ENCODE measurements at places on chromosomes 6 and 20.

DNA sequence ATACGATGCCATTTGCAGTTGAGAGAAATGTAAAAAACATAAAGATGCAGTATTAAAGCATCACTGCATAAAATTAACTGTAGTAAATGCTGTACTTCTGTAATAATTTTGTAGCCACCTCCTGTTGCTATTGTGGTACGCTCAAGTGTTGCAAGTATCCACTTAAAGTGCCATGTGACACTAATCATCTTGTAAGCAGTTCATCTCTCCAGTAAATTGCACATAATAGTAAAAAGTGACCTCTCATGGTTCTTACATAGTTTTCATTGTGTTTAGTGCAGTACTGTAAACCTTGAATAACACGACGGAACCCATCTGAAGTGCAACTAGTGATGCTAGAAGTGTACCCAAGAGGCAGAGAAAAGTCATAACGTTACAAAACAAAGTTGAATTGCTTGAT lies 190.1 kb upstream of the VGLL2 start:
- no peak for DNase-seq

DNA sequence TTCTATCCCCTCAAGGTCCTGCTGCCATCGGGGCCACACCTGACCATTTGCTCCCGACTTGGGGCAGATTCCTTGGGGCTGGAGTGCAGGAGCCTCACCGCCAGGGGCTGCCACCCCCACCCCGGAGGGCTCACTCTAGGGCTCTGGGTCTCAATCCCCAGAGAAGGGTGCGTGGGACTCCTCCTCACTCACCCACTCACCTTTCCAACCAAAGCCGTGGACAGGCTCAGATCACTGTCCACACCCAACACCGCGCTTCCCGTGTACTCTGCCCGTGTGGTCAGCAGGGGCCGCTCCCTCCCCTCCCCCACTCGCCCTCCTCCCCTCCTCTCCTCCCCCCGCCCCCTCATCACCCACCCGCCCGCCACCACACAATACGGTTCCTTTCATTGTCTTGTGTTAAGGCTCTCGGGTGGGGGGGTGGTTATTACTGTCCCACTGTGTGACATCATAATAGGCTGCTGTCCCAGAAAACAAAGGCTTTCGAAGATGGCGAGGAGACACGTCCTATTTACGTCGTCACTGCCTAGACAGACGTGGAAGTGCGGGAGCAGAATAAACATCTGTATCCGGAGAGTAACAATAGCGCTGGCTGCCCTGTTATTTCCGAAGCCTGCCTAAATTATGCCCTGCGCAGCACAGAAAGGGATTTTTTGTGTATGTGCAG lies 85.8 kb downstream of the YTHDF1 start:
- no peak for DNase-seq

DNA sequence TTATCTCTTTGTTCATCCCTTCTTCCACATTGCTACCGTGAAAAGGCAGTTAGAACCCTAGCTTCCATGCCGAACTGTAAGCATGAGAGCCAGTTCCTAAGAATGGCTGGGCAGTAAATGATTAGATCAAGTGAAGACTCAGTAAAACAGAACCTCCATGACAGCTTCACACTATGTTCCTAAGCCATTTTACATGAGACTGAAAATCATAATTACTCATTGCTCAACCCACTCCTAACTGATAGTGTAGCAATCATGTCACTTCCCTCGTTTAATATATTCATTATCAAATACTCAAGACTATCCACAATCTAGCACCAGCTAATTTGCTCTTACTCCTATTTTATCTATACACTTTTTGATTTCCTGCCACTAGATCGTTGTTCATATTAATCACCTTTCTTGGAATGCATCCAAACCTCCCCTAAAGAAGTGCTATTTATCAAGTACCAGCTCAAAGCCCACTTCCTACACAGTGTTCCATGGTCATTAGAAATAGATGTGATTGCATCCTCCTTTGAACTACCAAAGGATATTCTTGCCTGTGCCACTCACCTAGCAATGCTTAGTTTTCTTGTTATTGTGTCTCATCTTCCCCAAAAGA lies 6.0 kb downstream of the TMEM30A start:
- DNase-seq = no peak

DNA sequence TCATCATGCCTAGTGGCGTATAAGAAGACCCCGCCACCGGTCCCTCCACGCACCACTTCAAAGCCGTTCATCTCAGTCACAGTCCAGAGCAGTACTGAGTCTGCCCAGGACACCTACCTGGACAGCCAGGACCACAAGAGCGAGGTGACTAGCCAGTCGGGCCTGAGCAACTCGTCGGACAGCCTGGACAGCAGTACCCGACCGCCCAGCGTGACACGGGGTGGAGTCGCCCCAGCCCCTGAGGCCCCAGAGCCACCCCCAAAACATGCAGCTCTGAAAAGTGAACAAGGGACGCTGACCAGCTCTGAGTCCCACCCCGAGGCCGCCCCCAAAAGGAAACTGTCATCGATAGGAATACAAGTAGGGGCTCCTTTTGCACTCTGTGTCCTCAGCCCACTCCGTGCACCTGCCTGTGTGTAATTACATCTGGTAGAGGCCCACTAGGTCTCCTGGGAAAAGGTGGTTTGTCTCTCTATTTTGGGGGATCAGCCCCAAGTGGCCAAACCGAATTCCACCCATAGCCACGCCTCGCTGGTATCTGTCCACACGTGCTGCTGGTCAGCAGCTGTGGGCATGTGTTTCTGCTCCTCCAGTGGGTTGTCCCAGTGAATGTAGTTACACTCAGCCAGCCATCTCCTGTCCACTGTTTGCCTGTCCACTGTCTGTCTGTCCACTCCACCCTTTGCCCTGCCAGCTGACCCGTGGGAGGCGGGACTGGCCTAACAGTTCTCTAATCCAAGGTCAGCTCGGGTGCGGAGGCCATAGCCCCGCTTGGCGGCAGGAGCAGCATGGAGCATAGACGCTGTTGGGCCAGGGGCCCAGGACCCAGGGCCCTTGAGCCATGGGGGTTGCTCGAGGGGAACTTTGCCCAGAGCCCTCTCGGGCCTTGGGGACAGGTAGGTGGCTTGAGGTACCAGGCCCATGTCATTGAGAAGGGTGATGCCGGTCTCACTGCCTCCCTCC lies 44.3 kb upstream of the MYL9 start:
- DNase-seq = no peak

GRCh38 chr20:8932192-8933165 lies 136.4 kb upstream of the PLCB4 start:
- no peak for DNase-seq

Measured in NCI-H1436 (cell line).